ENCODE measurements at places on chromosomes 5 and 9.

DNA sequence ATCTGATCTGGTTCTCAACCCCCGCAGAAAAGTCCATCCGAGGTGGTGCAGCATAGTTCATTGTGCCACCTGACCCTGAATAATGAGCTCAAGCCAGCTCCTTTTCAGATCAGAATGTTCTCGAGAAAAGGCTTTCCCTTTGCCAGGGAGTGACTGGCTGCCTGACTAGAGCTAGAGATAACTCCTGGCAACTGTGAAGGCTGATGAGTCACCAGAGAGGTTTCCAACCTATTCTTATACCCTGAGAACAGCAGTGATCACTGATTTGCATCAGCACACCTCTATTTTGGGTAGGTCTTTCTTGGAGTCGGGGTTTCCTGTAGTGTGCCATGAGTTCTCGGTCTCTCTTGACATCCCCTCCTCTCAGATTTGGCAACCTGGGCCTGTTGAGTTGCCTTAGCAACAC is 127.9 kb downstream of the PIK3R1 start:
- no peak for DNase-seq

DNA sequence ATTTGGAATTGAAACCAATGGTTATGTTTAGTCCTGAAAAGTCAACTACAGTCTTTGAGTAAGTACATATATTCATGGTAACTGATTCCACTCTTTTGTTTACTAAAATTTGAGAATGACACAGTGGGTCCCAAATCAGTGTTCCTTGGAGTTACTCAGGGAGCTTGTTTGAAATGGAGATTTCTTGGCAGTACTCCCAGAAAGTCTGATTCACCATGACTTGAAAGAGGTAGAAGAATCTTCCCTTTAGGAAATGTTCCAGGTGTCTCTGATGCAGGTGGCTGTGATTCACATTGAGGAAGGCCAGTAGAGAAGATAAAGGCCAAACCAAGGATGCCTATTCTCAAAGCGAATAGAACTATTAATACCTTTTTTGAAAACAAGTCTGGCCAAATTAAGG is 1078.3 kb downstream of the CDH12 start:
- no peak for DNase-seq

DNA sequence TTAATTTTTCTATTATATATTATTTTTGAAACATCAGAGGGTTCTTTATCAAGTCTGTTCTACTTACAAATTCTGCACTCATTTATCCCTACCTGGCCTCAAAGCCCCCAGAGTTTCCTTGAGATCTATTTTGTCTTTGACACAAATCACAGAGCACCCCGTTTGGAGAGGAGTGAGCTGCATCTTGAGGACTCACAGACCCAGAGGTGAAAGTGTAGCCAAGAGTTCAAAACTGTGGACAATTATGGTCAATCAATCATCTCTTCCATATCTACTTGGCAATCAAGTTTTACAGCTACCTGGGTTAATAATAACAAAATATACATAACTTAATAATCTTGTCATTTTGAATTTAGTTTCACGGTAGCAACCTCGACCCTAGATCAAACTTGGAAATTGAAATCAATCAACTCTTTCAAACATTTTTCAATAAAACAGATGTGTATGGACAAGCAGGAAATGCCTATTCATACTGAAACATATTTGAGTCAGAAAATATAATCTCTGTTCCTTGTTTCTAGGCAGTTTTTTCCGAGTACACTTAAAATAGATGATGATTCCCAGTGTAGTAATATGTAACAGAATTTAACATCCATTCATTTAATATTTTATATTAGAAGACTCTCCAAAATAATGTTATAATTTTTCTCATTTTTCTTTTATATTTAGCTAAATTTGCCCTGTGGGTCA is 13.7 kb upstream of the SYK start:
- DNase-seq: no peak

DNA sequence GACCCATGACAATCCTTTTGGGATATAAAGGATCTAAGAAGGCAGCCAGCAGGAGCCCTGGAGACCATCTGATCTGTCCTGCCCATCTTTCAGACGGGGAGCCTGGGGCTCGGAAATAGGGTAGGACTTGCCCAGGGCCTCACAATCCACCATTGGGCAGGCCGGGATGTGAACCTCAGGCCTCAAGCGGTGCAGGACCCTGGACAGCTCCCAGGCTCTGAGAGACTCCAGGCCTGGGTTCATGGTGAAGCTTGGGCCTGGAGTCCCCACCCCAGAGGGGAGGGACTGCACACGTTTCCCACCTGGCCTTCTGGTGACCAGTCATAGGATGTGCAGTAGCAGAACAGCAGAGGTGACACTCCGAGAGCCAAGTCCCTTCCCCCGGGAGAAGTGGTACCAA is 36.6 kb upstream of the RAPGEF1 start:
- no peak for DNase-seq

- DNase-seq: no peak
These were observed 28.4 kb downstream of the SKP1 start for GRCh38 chr5:134148316-134148715.
